Stimulated activated CD4-positive, alpha-beta T cell treated with anti-CD3 and anti-CD28 coated beads, TNF-alpha, amount 100 ng/mL, for 4 hours (primary cell): ENCODE measurements at places on chromosomes 12 and 14.

- peak; percentile 55 for DNase-seq
These were observed 108.8 kb upstream of the ATF7IP start for GRCh38 chr12:14256555-14257169.

- no peak for DNase-seq
These were observed 19.6 kb downstream of the ASB2 start for GRCh38 chr14:93956514-93957332.

GRCh38 chr12:86917121-86917520 is 660.9 kb upstream of the MGAT4C start:
- DNase-seq: no peak

GRCh38 chr12:103913100-103913499 is 17.1 kb upstream of the HSP90B1 start:
- DNase-seq: no peak

- DNase-seq: no peak
These were observed 26.9 kb downstream of the CLEC6A start for GRCh38 chr12:8482571-8483061.

- no peak for DNase-seq
These were observed 94.9 kb upstream of the RIC8B start for GRCh38 chr12:106679574-106679973.

DNA sequence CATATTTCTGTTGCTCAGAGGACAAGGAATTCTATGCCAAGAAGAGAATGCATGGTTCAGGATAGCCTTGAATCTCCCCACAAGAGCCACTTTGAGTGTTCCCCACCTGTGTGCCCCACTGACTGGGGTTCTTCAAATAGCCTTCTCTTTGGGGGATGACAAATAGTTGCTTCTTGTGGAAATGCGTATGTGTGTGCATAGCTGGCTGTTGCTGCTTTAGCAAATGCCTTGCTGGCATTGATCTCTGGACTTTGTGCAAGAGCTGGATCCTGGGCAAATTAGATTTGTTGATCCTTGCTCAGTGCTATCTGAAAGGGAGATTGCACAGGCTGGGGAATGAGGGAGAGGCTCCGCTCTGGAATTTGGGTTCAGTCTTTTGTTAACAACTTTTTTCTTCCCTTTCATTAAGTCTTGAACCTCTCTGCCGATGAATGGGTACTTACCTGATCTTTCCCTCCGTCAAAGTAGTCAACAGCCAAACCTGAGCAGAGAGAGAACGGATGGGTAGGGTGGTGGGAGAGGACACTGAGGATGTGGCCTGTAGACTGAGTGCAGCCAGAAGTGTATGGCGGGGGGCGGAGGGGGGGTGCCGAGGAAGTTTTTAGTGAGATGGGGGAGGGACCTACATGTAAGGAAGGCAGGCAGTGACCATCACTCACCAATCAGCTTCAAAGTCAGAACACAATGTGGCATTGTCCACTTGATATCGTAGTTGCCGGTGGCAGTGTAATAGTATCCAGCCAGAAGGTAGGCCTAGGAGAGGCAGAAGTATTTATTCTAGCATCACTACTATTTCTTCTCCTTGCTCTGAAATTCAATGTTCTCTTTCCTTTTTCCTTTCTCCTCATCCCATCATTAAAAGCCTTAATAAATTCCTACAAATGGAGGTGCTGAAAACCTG is 10.7 kb downstream of the EMG1 start:
- no peak for DNase-seq

- no peak for DNase-seq
These were observed 42.9 kb downstream of the INSM2 start for GRCh38 chr14:35576856-35577255.

DNA sequence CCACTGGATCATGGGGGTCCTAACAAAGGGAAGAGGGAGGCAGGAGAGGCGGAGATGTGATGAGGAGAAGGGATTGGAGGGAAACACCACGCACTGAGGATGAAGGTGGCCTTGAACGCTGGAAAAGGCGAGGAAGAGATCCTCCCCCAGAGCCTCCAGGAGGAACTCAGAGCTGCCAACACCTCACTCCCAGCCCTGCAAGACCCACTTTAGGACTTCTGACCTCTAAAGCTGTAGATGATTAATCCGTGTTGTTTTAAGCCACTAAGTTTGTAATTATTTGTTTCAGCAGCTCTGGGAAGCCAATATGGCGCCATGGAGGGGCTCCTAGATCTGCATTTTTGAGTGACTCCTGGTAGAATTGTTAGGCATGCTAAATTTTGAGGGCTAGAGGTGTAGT is 74.6 kb upstream of the CEP83 start:
- DNase-seq: no peak

- no peak for DNase-seq
These were observed 8.9 kb upstream of the ZNF410 start for GRCh38 chr14:73877790-73878189.

GRCh38 chr12:74424778-74425177 is 112.9 kb upstream of the ATXN7L3B start:
- DNase-seq: no peak

DNA sequence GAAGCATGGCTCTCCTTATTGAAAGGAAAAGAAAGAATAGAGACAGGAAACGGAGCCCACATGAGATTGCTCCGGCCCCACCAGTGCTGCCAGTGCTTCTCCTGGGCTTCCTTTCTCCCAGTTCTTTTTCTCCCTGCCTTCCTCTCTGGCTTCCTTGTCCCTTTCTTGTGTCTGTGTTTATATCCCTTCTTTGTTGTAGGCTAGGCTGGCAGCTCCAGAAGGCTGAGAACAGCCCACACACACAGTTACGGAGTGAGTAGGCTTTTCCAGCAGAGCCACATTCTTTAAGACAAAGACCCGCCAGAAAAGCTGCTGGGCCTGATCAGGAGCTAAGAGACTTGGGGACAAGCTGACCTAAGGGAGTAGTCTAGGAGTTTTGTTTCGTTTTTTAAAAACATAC is 13.0 kb downstream of the CIPC start:
- no peak for DNase-seq

DNA sequence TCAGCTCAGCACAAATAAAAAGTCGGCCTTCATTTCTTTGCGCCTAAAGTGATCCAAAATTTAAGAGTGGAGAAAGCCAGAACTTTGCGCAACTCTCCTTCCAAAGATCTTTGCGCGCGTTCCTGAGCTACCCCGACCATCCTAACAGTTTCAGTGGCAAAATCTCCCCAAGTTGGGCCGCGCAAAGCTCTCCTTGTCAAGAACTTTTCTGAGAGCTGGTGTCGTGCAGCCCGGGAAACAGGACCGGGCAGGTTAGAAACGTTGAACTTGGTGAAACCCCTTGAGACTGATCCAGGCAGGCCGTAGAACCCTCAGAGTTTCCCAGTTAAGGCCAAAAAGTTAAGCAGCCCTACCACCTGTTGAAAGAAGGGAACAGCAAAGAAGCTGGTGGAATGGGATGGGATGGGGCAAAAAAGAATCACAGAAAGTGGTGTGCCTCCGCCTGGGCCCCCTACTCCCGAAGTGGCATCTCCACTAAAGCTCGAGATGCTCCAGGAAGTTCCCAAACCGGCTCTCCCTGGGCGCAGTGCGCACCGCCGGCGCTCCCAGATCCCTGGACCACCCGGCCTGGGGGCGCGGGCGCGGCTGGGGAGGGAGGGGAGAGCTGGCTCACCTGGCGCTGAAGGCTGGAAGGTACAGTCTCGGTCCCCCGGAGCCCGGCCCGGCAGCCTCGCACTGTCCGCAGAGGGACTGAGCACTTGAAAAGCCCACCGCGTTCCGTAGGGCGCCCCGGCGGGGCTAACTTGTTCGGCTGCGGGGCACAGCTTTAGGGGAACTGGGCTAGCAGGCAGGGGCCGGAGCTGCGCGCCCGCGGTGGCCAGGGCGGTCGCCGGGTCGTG is 768 bp downstream of the DBX2 start:
- no peak for DNase-seq

DNA sequence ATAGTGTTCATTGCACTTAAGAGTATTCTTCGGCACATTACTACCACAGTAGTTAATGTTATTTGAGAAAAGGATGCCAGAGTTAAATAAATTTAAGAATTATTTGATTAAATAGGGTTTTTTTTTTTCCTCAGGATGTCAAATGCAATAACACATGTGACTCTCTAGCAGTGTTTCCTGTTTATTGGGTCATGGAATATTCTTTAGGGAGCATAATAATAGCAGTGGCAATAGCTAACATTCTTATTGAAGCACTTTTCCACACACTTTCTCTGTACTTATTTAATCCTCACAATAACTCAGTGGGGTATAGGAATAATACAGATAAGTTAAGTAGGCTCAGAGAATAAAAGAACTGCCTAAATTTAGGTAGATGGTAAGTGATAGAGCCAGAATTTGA is 44.3 kb downstream of the SCYL2 start:
- no peak for DNase-seq

DNA sequence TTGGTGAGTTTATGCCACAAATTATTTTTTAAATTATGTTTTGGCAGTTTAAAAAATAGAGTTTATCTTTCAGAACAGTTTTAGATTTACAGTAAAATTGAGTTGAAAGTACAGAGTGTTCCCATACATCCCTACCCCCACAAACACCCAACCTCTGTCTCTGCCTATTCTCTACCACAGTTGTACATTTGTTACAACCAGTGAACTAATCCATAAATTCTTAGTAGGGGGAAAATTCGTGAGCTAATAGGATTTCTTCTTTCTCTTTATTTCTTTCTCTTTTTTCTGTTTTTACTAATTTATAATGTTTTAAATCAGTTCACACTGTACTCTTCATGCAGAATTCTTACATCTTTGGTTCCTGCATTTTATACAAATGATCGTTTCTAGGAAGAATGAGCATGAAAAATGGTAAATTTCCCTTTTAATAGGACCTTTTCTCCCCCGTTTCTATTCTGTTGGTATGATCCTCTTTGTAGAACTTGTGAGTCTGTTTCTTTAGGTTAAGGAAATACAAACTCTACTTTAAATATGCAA is 56.7 kb downstream of the MIPOL1 start:
- no peak for DNase-seq

DNA sequence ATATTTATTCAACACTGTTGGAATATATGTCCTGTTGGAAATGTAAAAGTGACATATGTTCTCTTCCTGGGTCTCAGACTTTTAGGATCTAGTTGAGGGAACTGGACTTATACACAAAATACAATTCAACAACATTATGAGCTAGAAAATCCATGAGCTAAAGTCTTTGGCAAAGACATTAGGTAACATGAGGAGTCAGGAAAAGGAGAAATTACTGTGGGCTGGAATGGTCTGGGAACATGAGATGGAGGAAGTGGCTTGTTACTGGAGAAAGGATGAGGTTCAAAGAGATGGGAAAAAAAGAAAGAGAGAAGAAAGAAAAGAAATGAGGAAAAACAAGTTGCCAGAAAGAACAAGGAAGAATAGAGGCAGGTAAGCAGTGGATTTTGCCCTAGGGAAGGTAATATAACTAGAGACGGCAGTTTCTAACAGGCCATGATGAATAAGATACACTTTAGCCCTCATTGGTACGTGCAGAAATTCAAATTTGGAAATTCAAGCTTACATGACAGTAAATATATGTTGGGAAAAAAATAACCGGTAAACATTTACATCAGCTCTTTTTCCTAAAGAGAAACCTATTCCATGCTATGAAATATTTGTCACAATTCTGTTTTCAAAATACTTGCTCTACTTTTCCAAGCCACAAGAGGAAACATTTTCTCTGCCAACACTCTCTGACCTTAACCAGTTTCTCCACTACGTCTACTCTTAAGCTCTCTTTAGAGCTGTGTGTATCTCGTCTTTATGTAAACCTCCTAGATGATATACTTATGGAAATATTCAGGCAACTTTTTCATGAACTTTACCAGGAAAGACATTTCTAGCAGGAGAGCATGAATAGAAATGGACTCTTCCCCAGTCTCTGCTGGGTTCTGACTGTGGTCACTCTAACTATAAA is 268.8 kb upstream of the BTG1 start:
- no peak for DNase-seq

GRCh38 chr12:43396671-43397070 is 155.3 kb downstream of the ADAMTS20 start:
- no peak for DNase-seq

- DNase-seq: no peak
These were observed 4.0 kb upstream of the SYCP3 start for GRCh38 chr12:101743242-101743641.

DNA sequence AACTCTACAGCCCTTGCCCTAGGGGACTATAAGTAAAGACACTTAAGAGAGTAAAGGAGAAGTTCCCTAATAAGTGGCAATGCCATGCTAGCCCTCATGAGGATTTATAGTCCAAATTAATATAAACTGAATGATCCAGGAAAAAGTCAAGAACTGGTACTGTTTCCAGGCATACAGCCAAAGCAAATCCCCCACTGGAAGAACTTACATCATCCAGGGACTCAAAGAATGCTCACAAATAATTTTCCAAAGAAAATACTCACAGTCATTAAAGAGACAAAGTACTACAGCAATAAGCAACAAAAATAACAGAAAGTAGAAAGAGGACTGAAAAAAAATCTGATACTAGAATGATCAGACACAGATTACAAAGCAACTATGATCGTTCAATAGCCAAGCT is 79.7 kb upstream of the RAP1B start:
- DNase-seq: no peak

DNA sequence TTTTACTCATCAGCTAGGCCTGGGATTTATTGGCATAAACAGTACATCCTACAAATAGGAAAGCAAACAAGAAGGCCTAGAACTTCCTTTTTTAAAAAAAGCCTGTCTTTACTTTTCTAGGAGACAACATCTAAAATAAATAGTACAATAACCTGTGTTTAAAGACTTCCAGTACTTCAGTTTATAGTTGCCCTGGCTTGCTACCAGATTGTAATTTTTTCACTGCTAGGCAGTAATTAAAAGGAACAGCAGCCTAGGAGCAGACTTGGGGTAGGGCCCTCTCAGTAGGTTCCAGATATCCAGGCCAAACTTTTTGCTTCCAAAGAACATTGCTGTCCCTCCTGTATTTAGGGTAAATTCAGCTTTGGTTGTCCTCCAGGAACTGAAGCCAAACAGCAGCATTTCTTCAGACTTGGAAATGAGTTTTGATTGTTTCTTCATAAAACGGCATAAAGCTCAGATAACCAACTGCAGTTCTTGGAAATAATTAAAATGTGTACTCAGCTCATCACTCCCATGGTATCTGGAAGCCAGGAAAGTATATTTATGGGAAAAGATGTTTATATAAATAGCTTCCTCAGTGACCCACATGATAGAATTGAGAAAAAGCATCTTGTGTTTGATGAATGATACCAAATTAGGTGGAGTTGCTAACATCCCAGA is 61.7 kb downstream of the PPP1R36 start:
- DNase-seq: no peak

DNA sequence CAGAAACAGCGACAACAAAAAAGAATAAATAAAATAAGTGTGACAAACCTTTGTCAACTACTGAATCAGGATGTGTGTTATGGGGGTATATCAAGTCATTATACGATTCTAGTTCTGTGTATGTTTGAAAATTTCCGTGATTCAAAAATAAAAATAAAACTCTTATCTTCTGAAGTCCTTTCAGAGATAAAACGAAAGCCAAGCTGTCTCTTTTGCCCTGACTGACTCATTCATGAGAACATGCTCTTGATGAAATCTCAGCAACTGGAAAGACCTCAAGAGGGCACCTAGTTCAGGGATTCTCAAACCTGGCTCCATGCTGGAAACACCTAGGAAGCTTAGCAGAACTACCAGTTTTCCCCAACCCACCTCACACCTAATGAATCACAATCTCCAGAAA is 9.2 kb downstream of the FOXN3 start:
- DNase-seq: no peak
